SHP77 treated with DMSO at 0.1 percent for 48 hours (cell line): ENCODE measurements at places on chromosomes 1 and 21.
A peak's percentile ranks its signal among the peaks of the same experiment; 100 is the strongest.

- DNase-seq = no peak
These were observed 226.6 kb downstream of the RERE start for GRCh38 chr1:8590721-8591351.

GRCh38 chr1:234871710-234872271 lies 256.8 kb downstream of the TOMM20 start:
- no peak for DNase-seq

- DNase-seq = no peak
These were observed 1.1 kb upstream of the TMEM52 start for GRCh38 chr1:1920057-1920607.

DNA sequence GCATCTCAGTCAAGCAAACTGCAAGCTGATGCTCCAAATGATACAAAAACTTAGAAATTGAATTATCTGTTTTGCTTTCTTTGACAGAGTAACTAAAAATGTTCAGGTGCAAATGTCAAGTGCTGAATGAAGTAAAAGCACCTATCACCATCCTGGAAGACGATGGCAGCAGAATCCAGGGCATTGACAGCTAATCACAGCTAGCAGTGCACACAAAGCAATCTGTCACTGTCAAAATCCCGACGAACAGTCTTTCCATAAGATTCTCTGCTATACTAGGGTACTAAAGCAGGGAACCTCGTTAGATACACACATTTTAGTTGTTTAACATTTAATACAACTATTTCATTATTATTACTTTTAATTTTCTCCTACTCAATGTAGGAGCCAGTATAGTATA lies 233.3 kb downstream of the BRINP3 start:
- no peak for DNase-seq

GRCh38 chr1:159142391-159142663 lies 29.1 kb upstream of the CADM3 start:
- DNase-seq = no peak

- DNase-seq = peak; percentile 40
These were observed 1.9 kb downstream of the EFNA3 start for GRCh38 chr1:155080312-155081228.

DNA sequence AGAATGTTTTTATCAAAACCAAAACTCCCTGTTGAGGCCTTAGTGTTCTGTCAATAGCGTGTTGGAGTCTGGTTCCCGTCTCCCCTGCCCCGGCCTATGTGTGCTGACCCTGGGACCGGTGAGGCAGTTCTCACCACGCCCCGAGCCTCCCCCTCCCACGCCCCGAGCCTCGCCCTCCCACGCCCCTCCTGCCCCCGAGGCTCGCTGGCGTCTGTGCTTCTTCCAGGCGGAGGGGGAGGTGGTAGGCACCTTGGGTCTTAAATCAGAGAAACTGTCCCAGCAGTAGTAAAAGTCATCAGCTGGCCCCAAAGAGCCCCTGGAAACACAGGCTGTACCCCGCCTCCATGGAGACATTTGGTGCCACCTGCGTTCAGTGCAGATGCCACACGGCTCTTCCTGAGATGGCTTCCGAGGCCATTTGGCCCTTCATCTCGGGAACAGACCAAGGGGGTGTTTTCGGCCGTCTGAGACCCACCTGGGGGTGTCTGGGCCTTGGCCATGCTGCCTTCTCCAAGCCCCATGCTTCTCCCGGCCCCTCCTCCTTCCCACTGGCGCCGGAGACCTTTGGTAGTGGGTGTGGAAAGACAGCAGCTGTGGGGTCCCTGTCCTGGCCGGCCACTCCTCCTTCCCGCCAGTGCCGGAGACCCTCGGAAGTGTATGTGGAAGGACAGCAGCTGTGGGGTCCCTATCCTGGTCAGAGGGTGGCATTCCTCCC lies 44.7 kb downstream of the SKI start:
- no peak for DNase-seq

GRCh38 chr1:114756009-114756892 lies 1.5 kb downstream of the CSDE1 start:
- DNase-seq = no peak
